ENCODE measurements at places on chromosomes 6 and 20. TPM values are rescaled to one million over a fixed set of nuclear protein-coding genes. Genes with fewer than 3 reads are reported as not detected.
A peak's percentile ranks its signal among the peaks of the same experiment; 100 is the strongest.

- no peak for DNase-seq
Measured at GRCh38 chr6:157530126-157530525, 149.1 kb downstream of the ZDHHC14 start.

GRCh38 chr6:42136508-42137193, 5.8 kb downstream of the C6orf132 start:
- DNase-seq = peak; percentile 81

DNA sequence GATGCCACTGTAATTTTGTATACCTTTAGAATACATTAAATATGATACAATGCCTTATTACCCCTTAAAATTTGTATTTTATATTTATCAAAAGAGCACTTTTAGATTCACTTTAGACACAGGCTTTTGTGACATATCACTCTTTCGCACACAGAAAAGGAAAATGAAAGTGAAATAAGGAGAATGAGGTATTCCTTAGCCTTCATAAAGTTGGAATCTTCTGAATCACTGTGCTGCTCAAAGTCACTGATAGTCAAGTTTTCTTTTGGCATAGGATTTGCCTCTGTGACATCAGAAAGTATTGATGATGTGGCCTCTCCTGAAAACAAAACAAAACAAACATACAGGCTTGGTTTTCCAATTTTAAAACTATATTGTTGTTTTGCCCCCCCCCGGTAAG, 1097.1 kb downstream of the KIF16B start:
- DNase-seq = no peak

DNA sequence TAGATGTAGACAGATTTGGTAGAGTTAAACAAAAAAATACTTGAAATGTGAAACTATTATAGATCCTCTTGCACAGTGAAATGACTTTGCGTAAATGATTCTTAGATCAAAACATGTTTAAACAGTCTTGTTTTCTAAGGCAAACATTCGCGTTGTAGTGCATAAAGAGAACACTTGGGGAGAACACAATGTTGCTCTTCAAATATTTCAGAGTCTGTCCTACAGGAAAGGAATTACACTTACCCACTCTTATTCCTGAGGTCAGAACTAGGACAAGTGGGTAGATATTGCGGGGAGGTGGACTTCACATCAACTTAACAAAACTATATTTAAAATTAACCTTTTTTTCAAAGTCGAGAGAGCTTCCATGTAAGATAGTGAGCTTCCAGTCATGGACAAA, 183.5 kb upstream of the PCSK2 start:
- no peak for DNase-seq

The MYH7B gene
- 0.08 TPM for total RNA-seq

The ACTL10 gene
- total RNA-seq = 2.7 TPM

The VIP gene
- total RNA-seq = not detected

The OXT gene
- not detected for total RNA-seq

The SUMO4 gene
- total RNA-seq = 2.0 TPM

Measured in mammary epithelial cell (primary cell).